Aorta (tissue), 5 donors: ENCODE measurements at places on chromosomes 11 and 22. TPM values are rescaled to one million over a fixed set of nuclear protein-coding genes. Genes with fewer than 3 reads are reported as not detected.

- peak; percentile 77 for DNase-seq
Measured at GRCh38 chr11:102733232-102733875, 8.6 kb upstream of the MMP8 start.

GRCh38 chr22:28249402-28249801 lies 330.3 kb upstream of the PITPNB start:
- no peak for DNase-seq

DNA sequence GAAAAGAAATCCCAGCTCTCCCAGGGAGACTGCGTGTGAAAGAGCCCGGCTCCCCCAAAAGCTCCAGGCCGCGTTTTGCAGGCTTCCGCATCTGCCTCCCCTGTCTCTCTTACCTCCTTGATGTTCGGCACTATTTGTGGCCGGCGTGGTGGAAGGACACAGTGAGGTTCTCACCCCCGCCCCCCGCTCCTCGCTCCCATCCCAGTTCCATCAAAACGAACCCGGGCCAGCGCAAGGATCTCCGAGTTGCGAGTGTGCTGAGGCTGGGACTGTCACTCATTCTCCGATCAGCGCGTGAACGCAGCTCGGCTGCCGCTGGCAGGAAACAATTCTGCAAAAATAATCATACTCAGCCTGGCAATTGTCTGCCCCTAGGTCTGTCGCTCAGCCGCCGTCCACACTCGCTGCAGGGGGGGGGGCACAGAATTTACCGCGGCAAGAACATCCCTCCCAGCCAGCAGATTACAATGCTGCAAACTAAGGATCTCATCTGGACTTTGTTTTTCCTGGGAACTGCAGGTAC lies at the start of gene NCAM1:
Gene NCAM1, plus strand, starts transcription at position 275 of the 523 bp plus-strand sequence.
- peak; percentile 59 for DNase-seq

GRCh38 chr11:128448200-128448886 lies 139.0 kb downstream of the ETS1 start:
- no peak for DNase-seq

- DNase-seq, result no peak
Measured at GRCh38 chr11:122109932-122110331, 6.1 kb downstream of the BLID start.

Gene SAA4
- not detected for total RNA-seq

Gene TAF6L
- 13.2 TPM for total RNA-seq

GRCh38 chr22:16774911-16775500 lies 50.2 kb downstream of the XKR3 start:
- no peak for DNase-seq

DNA sequence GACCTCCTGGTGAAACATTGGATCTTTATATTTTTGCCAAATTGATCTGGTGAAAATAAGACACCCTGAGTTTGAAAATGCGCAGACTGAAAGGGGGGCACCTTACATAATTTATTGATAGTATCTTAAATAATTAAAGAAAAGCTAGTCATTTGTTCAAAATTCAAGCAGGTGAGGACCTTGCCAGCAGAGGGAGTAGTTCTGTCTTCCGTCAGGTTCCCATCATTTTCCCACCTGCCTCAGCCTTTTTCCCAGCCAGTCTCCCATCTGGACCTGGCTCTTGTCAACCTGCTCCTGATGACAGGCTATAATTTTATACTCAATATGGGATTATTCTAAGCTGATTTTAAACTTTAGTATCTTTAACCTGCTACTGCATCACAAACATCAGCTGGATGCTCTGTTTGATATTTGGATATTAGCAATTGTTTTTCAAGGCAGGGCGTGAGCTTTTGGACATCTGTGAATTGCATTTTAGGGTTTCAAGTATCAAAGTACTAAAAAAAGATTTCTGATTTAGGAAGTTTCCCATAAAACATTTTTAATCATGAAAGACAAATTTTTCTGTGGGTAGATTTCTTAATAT lies 132.0 kb downstream of the ELP4 start:
- no peak for DNase-seq

DNA sequence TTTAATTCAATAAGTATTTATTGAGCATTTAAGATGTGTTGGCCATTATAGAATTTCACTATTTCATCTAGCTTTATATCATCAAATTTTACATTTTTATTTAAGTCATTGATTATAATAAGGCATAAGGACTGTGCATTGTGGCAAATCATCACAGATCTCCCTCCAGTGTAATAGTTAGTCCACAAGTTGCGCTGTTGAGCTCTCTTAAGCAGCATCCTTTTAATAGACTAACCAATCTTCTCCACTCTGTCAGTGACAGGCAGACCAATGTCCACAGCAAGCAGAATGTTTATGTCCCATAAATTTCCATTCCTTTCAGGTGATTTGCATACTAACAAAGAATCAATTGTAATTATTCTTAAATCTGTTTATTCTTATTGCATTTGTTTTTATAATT lies 595.3 kb upstream of the CCDC90B start:
- no peak for DNase-seq

- DNase-seq, result no peak
Measured at GRCh38 chr11:95829580-95830259, 39.4 kb downstream of the CEP57 start.

DNA sequence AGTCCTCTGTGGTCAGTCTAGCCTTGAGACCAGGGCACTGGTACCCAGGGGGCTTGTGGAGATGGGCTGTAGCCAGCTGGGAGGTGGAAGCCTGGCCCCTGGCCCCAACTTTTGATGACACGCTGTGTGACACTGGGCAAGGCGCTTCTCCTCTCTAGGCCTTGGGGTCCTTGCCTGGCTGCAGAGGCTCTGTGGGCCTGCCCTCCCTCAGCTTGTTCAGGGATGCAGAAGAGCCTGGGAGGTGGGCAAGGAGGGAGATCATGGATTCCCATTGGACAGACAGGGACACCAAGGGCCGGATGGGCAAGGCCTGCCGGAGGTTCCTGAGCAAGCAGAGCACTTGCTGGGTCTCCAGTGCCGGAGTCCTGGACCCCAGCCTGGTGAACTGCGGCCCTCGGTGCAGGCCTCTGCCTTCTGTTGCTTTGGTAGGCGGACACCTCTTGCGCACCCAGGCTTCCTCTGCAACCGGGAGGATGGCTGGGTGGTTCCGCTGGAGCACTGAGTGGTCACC lies 1.3 kb upstream of the PPP2R5B start:
- no peak for DNase-seq

DNA sequence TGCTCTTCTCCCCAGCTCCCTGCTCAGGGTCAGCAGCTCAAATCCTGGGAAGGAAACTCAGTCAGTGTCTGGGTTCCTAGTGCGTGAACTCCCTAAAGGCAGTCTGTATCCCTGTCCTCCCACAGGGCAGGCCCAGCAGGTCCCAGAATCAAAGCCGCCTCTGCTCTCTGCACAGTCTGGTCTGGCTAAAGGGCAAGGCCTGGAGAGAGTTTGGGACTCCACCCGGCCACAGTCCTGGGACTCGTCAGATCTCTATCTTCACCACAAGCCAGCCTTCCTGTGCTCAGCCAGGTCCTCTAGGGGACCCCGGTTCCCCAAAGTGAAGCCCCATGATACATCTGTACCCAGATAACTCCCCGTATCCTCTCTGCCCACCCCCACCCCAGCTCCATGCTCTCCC lies 56.2 kb upstream of the CSNK2A3 start:
- no peak for DNase-seq

DNA sequence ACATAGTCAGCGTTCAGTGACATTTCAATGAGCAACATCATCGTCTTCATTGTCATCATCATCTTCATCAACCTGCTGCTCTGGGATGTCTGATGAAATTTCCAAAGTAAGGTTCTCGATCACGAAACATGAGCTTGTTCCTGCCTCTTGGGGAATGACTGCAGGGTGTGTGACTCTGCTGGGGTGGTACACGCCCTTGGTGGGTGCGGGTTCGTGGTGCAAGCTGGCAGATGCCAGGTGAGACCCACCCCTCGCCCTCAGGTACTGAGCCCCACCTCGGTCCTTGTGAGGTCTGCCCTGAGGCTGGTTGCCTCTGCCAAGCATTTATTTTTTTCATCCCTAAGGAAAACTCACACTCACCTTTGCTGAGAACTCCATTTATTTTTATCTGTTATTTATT lies 1389.2 kb downstream of the TBC1D22A start:
- no peak for DNase-seq

Gene SMIM38
- 1.6 TPM for total RNA-seq

DNA sequence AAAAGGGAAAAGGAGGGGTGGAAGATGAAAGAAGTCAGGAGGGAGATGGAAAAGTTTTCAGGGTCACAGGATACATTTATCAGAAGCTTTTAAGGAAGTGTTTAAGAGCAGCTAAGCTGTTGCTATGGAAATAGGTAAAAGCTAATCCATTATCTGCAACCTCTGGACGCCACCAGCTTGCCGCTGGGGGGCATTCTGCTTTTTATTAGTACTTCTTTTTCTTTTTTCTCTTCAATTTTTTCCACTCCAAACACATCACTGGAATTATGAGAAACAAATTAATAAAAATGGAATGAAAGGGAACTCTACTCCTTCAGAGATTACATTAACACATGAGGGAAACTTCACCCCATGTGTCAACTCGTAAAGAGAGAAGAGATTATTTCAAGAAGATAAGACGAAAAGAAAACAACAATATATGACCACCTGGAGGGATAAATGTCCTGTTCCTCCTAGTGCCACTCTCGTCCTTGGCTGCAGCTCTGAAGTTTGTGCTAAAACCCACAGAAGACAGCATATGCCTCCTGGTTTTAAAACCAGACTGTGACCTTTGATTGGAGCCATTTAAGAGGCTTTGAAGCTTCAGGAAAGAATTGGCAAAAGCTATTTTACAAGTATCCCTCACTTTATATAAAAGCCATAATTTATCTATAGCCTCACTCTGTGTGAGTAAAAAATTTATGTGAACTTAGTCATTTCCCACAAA lies 972.8 kb downstream of the OPCML start:
- DNase-seq, result no peak

- DNase-seq, result no peak
Measured at GRCh38 chr11:57301711-57302423, 22.9 kb downstream of the TNKS1BP1 start.

DNA sequence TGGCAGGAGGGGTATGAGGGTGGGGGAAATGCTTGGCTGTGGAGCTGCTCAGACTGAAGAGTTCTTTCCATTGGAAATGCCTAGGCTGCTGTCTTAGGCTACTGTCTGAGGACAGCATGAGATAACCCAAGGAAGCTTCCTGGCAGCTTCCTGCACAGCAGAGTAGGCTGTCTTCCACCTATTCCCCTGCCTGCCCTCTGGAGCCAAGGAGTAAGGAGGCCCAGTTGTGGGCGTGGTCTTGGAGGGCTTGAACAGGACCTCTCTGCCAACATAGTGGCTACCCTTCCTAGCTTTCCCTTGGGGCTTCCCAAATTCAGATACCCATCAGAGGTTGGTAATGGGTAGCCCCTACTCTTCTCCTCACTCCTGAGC lies 25.9 kb downstream of the PHLDB1 start:
- DNase-seq, result no peak

- DNase-seq, result no peak
Measured at GRCh38 chr11:36261094-36261493, 28.1 kb downstream of the COMMD9 start.

- DNase-seq, result no peak
Measured at GRCh38 chr22:24521791-24522245, 26.7 kb downstream of the UPB1 start.

DNA sequence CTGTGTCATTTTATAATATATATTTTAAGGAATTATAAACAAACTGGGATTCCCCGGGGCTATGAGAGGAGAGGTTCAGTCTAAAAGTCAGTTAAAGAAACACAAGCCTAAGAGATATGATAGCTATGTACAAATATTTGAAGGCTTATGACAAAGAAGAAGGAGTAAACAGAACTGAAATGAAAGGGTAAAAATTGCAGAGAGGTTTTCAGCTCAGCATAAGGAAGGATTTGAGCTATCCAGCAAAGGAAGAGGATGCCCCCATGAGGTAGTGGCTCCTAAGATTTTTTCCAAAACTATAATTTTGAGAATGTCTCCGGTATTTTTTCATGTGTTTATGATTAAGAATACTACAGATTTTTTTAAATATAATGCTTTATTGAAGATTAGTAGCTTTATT lies 57.9 kb upstream of the ANGPTL5 start:
- DNase-seq, result no peak

DNA sequence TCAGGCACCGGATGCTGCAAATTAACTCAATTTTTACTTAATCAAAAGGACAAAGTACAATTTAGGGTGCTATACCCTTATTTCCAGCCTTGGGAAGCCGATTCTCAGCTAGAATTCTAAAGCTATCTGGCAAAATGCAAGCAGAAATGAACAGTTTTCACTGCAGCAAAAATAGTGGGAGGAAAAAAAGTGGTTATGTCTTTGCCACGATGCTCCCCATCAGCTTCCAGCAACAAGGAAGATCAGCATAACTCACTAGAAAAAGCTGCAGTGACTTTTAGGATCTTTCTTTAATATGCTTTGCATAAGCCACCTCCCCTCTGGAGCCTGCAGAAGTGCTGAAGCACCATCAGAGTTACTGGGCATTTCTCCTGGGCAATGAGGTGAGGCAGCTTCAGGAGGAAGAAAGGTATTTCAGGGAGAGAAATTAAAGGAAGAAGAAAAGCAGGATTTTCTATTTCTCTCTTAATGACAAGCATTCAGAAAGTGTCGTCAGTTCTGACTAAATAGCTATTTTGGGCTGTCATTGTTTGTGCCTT lies 702.9 kb downstream of the DLG2 start:
- no peak for DNase-seq

- DNase-seq, result peak; percentile 86
Measured at GRCh38 chr22:41917903-41918791, 3.3 kb upstream of the SHISA8 start.
